Activated CD4-positive, alpha-beta memory T cell treated with anti-CD3 and anti-CD28 coated beads, Interleukin-2, amount 10 ng/mL, durations not matched to agents 7 days and 5 days (primary cell): ENCODE measurements at places on chromosomes 7 and 10. TPM values are rescaled to one million over a fixed set of nuclear protein-coding genes. Genes with fewer than 3 reads are reported as not detected.

- peak; percentile 40 for DNase-seq
Observed at GRCh38 chr10:22629852-22630233, 84.5 kb downstream of the PIP4K2A start.

GRCh38 chr10:14017467-14017866 lies 313.3 kb downstream of the FRMD4A start:
- DNase-seq, result no peak

DNA sequence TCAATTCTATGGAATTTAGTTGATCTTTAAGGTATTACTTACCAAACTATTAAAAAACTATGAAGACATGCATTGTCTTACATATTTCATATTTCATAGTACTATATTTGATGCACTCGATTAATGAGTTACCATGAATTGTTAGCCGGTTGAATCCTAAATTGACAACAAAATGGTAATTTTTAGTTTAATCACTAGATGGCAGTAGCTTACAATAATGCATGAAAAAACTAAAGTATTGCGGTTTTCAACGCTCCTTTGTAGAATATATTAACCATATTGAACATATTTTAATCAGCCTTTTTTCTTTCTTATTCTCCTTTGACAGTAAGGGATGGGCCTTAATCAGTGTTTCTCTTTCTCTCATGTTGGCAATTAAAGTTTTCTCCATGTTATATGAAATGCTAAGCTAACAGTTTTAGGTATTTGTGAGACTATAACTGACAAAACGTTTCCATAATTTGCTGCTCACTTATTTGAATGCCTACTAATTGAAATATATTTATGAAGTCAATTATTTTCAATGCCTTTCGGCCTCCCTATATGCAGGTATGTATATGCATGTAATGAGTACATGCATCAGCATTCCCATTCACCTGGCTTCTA lies 48.5 kb upstream of the ARL4A start:
- no peak for DNase-seq

PRLHR gene
- total RNA-seq, result not detected

CPEB3 gene
- 2.8 TPM for total RNA-seq

PNLIPRP2 gene
- total RNA-seq, result not detected

CACNB2 gene
- total RNA-seq, result not detected

DNA sequence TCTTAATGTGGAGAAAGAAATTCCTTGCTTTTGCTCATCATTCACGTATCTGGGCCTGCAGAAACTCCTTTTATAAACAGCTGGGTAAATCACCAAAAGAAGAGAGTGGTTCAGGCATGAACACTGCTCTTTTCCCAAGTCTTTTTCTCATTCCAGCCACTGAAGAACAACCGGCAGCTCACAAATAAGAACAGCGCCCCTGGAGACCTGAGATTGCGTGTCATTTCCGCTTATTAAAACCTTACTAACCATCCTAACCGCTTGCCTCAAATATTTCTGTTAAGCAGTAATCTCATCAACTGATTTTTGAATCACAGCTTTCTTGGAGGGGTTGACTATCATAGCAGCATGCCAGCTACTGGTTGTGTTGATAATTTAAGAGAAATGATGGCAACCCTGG lies 213.0 kb upstream of the PLXNA4 start:
- no peak for DNase-seq

DNA sequence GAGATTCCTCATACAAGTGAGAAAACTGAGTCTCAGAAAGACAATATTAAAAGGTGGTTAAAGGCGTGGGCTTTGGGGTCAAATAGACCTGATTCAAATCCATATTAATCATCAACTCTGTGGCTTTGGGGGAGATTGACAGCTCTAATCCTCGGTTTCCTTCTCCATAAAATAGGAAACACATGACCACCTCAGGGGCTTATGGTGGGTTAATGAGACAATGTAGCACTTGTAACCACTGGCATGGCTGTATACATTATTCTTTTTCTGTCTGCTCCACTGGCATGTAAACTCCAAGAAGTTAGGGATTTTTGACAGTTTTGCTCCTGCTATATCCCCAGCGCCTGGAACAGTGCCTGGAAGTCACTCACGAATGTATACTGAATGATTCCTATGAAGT lies 120.8 kb upstream of the GAD2 start:
- no peak for DNase-seq

DNA sequence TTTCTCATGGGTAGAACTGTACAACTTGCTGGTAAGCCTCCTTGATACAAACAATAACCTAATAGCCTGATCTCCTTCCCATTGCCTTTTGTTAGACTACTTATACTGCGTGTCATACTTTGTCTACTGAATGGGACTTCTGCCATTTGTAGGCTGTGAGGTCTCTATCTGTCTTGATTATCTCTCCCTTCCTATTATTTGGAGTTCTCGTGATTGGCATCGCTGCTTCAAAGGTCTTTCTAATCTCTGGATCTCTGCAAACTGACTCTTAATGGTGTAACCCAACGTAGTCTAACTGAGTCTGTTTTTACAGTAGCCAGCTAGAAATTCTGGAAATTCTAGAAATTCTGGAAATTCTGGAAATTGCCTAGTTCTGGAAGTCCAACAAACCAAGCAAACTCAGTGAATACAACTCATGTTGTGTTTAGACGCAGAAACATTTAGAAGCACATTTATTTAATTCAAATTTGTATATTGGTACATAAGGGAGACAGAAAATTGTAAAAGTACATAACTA lies 29.8 kb downstream of the PHYHIPL start:
- no peak for DNase-seq

ADGRA1 gene
- not detected for total RNA-seq

- no peak for DNase-seq
Observed at GRCh38 chr7:93883078-93883916, 7.3 kb downstream of the TFPI2 start.

DNA sequence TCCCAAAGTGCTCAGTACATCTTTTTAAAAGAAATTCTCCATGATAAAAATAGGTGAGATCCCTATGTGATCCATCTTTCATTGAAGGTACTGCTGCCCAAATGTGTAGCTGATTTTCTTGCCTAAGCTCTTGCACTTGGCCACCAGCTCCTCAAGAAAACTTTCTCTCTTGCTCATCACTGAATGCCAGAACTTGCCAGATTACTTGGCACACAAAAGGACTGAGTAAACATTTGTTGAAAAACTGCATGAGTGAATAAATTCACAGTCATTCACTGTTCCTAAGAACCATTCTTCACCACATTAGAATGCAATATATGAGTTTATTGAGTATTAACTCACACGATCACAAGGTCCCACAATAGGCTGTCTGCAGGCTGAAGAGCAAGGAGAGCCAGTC lies 99.9 kb downstream of the TRIL start:
- DNase-seq, result no peak

DNA sequence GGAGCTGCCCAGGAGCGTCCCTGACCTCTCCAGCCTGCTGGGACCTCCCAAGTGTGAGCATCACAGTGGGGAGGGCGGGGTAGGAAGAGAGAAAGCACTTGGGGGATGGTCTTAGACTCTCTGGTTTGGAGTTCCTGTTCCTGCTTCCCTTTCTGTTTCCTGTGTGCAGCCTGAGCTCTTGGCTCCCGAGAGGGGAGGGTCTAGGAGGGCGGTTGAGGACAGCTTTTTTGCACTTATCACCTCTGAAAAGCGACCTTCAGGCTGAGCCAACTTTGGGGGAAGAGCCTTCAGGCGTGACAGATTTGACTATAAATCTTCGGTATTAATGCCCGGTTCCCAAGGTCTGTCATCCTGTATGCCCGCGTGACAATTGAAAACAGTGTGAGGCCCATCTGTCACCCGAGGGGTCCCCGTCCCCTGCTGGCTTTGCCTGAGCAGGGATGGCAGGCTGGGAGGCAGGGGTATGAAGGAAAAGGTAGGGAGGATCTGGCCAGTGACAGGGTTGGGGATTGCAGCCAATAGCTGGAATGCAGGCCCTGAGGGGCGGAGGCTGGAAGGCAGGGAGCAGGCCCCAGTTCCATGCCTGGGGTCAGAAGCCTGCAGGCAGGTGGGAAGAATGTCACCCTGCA lies 78.6 kb downstream of the CDH23 start:
- no peak for DNase-seq

DNA sequence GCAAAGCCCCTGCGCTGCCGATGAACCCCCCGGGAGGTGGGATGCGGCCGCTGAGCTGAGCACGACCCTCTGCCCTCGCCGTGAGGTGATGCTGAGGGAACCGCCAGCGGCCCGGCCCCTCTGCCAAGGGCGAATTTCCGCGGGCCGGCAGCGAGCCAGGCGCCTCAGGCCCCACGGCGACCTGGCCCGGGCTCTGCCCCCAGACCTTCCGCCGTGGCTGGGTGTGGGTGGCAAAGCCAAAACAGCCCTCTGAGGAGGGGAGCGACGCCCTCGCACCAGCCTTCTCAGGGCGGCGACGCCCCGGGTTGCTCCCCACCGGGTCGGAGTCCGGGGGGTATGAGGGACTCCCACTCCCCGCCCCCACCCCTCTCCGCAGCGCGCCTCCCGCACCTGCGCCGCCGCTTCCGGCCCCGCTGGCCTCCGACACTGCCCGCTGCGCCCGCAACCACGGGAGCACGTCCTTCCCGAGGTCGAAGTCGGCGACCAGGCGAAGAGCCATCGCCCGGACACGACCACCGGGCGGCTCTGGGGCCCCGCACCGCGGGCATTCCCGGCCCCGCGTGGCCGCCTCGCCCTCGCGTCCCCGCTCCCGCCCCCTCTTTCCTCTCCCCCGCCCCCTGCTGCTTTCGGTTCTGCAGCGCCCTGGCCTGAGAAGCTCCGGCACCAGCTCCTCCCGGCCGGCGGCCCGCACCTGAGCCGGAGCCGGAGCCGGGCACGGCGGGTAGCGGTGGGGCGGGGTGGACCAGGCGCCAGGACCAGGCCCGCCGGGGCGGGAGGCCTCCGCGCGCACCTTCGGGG lies at the start of gene GSAP:
TSS of gene GSAP (minus strand) at position 527 of the 798 bp plus-strand sequence. CDS start at position 499, 28 bp downstream.
- peak; percentile 59 for DNase-seq

GRCh38 chr7:157270060-157270444 lies 66.8 kb upstream of the DNAJB6 start:
- no peak for DNase-seq

- no peak for DNase-seq
Observed at GRCh38 chr7:84139986-84140729, 54.4 kb downstream of the SEMA3A start.

DNA sequence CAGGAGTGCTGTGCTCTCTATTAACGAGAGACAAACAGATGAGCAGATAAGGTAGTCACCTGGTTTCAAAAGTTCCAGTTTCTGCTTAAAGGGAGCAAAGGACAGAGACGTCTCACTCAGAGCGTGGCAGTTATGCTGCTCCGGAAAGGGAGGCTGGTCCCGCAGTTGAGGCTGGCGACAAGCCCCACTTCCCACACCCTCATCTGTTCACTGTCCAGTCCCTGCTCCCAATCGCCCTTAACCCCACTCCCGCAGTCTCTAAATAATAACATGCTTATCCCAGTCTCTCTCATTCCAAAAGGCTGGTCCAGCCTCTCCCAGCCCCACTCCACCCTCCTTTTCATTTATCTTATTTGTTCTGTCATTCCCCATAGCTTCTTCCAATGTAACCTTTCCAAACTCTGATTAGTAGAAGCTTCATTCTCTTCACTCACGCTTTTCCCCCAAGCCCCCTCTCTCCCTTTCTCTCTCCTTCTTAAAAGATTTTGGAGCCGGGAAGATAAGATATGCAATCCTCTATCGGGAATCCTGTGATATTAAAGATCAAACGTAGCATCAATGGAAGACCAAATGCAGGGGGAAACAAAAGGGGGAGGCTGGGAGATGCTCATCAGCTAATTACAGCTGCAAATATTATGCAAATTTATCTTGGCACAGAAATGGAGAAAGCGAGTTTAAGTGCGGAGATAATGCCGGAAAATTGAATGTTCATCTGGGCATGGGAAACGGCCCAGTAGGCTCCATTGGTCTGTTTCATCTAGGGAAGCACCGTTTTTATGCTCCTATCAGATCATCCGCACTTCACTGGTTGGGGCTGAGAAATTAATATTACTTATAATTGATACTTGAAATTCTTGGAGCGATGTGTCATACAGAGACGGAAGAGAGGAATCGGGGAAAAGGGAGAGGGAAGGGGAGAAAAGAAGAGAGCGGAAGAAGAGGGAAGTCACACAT lies 16.3 kb upstream of the GATA3 start:
- no peak for DNase-seq

DNA sequence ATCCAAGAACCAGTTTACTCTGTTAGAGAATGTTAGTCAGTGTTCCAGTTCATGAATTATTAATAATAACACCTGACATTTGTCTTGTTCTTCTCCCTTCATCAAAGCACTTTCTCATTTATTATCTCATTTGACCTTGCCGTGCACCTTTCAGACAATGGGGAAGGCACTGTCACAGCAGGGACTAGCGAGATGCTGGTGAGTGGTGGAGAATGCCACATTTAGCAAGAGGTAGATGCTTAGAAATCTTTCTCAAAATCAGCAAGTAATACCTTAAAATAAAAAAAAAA lies 34.2 kb upstream of the XRCC2 start:
- no peak for DNase-seq

DNA sequence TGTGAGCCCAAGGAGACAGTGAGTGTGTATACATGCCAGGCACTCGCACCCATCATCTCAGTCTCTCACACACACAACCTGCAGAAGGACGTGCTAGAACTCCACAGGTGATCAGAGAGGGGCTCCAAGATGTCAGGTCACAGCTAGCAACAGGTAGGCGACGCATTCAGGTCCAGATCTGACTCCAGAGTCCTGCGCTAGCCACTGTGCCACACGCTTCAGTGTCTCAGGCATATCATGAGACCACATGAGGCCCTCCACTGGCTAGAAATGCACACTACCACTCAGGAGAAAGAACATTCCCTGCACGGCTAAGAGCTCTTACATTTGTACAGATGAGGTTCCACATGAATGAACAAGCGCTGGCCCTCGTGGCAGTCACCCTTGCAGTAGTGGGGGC lies 11.5 kb downstream of the AKR1B1 start:
- DNase-seq, result no peak
